ENCODE measurements at places on chromosomes 16 and 17.

- DNase-seq, result no peak
Observed at GRCh38 chr17:80984749-80985148, 6.9 kb upstream of the CHMP6 start.

- DNase-seq, result no peak
Observed at GRCh38 chr17:59695945-59696681, 11.1 kb downstream of the PTRH2 start.

DNA sequence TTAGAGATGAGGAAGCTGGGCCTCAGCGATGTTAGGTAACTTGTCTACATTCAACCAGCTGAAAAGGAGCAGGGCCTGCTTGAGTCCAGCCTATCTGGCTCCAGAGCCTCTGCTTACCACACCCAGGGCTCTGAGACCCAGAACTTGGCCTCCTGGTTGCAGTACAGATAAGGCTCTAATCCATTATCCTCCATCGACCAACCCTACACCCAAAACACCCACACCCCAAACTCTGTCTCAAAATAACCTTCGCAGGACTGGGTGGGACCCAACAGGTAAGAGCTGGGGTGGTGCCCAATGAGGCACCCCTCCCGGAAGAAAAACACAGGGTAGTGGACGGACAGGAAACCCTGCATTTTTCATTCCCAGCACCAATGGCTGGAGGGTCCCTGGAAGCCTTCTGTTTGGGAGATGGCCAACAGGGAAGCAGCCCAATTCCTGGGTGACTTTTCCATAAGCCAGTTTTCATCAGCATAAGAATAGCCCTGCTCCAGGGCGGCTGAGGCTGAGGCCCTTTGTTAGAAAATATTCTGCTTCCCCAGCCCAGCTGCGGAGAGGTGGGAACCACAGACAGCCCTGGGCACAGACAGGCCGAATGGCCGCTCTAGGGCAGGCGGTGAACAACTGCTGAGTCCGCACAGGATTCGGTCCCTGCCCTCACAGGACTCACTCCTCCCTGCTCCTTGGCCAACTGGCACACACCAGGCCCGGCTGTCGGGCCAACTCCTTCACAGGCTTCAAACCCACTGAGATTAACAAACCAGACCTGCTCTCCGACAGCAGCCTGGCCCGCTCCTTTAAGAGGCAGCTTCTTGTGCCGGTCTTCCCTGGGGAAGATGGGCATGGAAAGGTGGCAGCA lies 9.8 kb downstream of the SMIM5 start:
- no peak for DNase-seq

GRCh38 chr17:3695723-3696411 lies at the start of gene P2RX5:
Gene P2RX5, minus strand, starts transcription at chr17:3696155. Its CDS starts 150 bp downstream, at chr17:3696005.
- DNase-seq, result no peak

GRCh38 chr16:50136399-50136798 lies 16.7 kb upstream of the TENT4B start:
- no peak for DNase-seq

DNA sequence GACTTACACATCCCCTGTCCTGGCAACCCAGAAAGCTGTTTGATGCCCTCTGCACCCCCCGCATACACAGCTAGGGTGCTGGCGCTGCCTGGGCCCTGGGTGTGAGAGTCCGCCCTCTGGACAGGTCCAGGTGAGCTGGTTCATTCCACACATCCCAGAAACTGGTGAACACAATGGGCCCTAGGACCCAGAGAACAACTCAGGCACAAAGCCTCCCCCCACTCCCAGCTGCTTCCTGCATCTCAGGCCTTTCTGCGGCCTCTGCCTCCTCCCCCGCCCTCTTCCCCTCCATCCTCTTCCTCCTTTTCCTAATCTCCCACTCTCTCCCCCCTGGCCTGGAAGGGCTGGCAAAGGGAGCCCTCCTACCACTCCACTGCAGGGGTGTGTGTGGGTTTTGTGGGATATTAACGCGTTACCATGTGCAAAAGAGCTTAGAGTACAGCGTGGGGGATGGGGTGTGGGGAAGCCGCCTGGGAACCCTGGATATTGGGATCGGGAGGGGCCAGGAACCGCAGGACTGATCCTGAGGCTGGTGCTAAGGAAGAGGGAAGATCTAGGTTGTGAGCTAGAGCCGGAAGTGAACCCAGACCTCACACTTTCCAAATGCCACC lies 1.6 kb upstream of the PPP1R9B start:
- DNase-seq, result peak; percentile 80

DNA sequence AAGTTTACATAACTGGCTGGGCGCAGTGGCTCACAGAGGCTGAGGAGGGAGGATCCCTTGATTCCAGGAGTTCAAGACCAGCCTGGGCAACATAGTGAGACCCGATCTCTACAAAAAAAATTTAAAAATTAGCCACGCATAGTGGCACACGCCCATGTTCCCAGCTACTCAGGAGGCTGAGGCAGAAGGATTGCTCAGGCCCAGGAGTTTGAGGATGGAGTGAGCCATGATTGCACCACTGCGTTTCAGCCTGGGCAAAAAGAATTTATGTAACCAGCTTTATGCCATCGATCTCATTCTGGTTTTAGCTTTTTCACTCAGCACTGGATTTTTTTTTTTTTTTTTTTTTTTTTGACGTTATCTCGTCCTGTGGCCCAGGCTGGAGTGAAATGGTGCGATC lies 9.1 kb upstream of the CD300E start:
- DNase-seq, result no peak

- DNase-seq, result no peak
Observed at GRCh38 chr16:64590513-64590912, 531.4 kb downstream of the CDH11 start.

DNA sequence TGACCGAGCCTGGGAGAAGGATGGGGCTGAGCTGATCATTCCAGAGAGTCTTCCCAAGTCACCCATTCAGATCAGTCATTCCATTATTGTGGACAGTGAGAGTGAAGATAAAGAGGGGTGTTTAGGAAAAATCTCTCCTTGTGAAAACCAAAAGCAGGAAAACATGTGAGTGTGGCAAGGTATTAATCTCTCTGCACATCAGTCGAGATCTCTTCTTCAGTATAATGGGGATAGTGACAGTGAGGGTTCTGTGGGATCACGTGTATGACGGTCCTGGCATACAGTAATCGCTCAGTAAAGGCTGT lies 35.4 kb downstream of the CHD9 start:
- no peak for DNase-seq

DNA sequence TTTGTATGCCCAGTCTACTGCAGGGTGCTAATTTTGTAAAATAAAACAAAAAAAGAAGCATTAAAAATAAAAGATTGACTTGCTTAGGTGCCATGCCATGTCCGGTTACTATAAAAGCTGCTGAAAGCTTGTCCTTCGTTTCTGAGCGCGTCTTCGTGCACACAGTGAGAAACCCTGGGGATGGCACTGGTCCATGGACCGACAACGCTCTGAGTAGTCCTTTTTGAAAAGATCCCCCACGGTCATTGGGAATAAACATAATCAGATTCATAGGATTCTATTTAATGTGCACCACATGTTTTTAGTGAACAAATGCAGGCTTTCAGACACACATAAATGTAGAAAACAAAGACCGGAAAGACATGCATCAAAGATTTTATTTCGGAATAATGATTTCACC lies 146.3 kb downstream of the XYLT1 start:
- DNase-seq, result no peak

- DNase-seq, result no peak
Observed at GRCh38 chr17:68564415-68565111, 36.6 kb downstream of the FAM20A start.

DNA sequence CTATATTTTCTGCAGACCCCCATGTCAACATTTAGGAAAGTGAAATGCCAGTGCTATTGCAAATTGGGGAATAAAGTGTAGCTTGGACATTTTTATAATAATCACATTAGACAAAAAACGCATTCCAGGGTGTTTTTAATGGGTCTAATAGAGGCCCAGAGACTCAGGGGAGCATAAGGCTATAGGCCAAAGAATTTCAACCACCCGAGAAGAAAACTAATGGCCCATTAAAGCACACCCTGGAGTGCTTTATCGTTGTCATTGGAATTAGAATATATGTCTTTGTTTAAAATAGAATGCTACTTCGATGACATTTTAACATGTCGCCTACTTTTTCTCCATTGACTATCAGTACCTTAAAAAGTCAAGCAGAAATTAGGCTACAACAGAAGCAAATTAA lies 414.1 kb upstream of the CDH8 start:
- no peak for DNase-seq

GRCh38 chr17:48575066-48575582 lies 3.0 kb downstream of the HOXB4 start:
- no peak for DNase-seq

GRCh38 chr16:73145166-73145880 lies 97.4 kb upstream of the ZFHX3 start:
- DNase-seq, result no peak

- DNase-seq, result no peak
Observed at GRCh38 chr17:41837761-41838538, at the start of gene KLHL10. Gene KLHL10, plus strand, starts transcription at chr17:41837825. Its CDS starts 108 bp downstream, at chr17:41837933.

GRCh38 chr17:69451416-69452394 lies 37.2 kb downstream of the MAP2K6 start:
- no peak for DNase-seq

GRCh38 chr17:49436174-49436573 lies 21.5 kb upstream of the PHB1 start:
- no peak for DNase-seq

DNA sequence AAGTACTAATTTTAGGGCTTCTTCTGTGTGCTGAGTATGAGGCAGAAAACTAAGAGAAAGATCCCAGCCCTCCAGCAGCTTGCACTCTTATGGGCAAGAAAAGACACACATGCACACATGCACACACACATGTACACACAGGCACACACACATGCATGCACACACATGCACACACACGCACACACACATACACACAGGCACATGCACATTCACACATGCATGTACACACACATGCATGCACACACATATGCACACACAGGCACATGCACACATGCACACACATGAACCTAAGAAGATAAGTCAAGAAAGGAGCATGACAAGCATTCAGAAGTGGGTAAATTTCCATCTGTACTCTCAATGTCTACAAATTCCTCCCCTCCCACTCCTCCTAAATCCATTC lies 130.2 kb downstream of the IRX3 start:
- DNase-seq, result no peak

DNA sequence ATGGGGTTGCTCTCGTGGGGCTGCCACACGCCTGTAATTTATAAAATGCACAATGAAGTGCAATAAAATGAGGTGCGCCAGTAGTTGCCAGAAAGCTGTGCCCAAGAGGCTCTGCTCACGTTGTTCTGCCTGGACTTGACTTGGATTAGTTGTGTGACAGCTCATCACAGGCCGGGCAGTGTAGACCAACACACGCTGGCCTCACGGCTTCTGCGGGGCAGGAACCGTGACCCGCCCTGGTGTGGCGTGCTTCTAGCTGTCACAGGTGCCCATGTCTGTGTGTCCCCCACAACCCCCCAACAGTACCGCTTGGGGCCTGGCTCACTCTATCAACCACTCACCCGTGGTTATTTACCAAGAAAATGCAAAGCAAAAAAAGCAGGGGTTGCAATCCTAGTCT lies 112.2 kb upstream of the ZNF750 start:
- no peak for DNase-seq

DNA sequence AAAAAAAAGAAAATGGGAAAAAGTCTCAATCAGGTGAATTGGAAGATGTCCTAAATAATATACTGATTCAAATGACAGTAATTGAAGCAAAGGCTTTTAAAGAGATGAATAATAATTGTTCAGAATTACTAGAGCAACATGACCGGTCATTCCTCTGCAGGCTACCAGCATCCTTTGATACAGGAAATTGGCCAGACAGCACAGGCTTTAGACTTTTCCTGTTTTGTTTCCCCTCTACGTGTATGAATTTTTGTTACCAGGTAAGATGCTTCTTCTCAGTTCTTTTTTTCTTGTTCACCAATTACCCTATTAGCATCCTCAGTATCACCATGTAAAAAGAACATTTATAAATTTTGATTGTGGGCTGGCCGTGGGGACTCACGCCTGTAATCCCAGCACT lies 77.5 kb downstream of the RPGRIP1L start:
- no peak for DNase-seq

GRCh38 chr17:27579304-27579703 lies 51.7 kb upstream of the LGALS9 start:
- no peak for DNase-seq

DNA sequence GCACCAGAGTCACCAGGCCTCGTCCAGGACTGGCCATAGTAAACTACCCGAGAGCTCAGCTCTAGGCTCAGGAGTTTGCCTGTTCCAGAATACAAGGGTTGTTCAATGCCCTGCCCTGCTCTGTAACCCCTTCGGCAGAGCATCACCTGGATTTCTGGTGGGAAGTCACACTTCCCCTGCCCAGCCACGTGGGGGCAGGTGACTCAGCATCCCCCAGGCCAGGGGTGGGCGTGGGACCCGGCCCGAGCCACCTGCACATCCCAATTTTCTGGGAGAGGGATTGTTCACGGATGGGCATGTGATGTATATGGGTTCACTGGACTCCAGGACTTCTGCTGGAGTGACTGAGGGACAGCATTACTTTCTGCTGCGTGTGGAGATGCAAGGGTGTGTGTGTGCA lies 25.8 kb downstream of the COX4I1 start:
- DNase-seq, result no peak

DNA sequence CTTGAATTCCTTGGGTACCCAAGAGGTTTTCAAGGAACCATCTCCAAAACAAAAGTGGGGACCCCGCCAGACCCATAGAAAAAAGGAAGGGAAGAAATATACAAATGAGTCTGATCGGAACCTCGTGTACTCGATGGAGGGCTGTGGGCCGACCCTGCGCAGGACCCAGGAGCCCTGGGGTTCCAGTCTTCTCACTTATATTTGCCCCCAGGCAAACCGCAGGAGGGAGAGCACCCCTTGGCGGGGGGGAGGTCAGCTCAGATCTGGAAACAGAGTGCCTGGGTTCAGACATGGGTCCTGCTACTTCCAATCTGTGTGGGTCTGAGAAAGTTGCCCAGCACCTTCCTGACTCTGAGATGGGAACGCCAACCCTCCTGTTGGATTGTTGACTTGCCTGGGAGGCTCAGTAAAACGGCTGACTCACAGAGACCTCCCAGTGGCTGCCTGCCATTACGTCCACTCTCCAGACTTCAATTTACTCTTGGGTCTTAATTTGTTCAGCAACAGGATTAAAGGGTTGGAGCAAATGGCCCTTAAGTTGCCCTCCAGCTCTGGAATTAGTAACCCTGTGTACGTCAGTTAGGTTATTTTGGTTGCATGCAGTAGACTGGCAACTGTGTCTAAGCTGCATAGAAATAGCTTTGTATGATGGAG lies 24.9 kb upstream of the CACNG4 start:
- DNase-seq, result no peak

DNA sequence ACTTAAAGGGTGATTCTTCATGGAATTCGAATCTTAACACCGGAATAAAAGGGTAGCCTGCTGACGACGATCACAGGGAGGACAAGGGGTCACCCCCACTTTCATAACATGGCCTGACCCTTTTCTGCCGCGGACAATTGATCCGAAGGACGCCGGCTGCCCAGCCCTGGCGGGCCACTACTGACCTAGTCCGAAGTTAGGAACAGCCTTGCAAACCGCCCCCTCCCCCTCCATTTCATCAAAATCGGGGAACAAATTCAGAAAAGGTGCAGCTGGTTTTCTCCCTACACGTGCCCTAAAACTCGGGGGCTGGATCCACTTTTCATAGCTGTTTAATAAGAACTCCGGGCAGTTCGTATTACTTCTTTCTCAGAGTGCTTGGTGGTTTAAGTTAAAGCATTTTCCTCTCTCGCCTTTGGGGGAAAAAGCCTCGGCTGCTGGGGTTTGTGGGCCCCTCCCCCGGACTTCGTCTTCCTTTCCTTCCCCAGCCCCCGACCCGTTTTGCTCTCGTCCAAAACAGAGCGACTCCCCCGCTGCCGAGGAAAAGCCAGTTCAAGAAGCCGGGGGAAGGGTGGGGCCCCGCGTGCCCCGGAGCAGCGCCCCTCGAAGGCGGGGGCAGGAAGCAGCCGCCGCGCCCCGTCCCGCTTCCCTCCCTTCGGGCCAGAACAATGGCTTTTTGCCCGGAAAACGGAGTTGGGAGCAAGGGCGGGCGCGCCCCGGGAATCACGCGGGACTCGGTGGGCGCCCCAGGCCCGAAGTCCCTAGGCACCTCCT lies 641 bp upstream of the CBX2 start:
- no peak for DNase-seq
